ENCODE measurements at places on chromosomes 6 and 20.

DNA sequence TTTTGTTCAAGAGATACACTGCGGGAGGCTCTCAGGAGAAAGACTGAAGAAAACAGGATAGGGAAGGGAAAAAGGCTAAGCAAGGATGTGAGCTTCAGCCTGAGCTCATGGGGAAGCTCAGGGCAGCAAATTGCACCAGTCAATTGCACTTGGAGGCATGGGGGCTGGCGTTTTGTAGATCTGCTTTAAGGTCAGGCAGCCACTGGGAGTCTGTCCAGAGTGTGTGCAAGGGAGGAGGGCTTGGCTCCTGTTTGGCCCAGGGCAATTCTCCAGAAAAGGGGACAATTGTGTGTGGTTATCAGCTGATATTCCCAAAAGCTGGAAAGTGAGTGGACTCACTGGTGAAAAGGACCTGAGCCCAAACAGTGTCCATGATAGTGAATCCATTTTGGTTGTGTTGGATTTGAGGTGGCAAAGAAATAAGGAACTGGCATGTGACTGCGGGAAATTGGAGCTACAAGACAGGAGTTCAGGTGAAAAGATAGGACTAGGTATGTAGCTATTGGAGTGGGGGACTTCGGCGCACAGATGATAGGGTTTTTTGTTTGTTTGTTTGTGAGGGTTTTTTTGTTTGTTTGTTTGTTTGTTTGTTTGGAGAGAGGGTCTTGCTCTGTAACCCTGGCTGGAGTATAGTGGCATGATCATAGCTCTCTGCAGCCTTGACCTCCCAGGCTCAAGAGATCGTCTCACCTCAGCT is 22.3 kb upstream of the IER3 start:
- DNase-seq: no peak

DNA sequence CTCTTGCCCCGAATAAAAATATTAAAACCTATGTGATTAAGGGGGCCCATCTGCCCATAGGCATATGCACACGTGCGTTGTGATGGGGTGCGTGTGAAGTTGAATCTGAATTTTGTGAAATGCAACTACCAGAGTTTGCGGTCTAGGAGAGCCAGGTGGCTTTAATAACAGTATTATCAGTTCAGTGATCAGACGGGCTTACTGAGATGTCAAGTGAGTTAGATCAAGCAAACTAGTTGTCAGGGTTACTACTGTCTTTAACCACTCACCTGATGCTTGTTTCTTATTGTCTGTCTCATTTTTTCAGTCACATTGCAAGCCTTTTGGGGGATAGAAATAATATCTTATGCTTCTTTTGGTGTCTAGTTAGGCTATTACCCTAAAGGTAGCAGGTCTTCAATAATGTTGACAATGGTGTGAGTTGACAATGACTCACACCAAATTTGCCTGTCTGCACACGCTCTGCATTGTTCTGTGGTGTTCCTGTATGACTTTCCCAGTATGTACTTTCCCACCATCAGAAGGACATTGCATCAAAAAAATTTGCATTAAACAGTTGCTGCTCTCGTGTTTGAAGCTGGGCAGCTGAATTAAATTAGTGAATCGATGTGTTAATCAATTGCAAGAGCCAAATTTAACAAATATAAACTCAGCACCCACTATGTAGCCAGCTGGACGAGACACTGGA is 103.1 kb upstream of the NAA20 start:
- DNase-seq: no peak

GRCh38 chr6:166393535-166393823 is 10.7 kb upstream of the MPC1 start:
- DNase-seq: no peak

GRCh38 chr6:151763303-151763702 is 44.2 kb upstream of the ESR1 start:
- no peak for DNase-seq

DNA sequence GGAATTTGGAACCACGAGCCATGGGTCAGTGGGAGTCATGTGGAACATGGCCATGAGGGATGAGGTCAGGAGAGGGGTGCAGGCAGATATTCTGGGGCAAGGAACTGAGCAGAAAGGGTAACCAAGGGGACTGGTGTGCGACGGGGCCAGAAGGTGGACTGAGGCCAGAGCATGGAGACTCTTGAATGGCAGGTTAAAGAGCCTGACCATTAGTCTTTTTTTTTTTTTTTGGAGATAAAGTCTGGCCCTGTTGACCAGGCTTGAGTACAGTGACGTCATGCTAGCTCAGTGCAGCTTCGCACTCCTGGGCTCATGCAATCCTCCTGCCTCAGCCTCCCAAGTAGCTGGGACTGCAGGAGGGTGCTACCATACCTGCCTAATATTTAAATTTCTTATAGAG is 64.0 kb downstream of the RREB1 start:
- no peak for DNase-seq

GRCh38 chr6:98821756-98822405 is 12.5 kb upstream of the POU3F2 start:
- DNase-seq: no peak

DNA sequence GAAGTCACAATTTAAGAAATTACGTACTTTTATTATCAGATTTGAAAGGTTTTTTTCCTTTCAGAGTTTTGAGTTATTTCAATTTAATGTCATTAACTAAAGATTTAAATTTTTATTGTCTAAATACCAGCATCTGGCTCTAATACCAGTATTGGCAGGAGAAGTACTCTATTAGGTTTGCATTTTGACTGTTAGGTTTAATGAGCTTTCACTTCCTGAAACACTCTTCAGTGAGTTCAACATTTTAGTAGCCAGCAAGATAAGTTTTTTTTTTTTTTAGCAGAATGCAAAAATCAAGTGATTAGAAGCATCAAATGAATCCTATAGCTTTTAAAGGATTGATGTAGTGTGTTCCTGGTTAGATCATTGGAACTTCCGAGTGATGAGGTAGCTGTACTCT is 34.0 kb upstream of the SCGN start:
- DNase-seq: no peak

DNA sequence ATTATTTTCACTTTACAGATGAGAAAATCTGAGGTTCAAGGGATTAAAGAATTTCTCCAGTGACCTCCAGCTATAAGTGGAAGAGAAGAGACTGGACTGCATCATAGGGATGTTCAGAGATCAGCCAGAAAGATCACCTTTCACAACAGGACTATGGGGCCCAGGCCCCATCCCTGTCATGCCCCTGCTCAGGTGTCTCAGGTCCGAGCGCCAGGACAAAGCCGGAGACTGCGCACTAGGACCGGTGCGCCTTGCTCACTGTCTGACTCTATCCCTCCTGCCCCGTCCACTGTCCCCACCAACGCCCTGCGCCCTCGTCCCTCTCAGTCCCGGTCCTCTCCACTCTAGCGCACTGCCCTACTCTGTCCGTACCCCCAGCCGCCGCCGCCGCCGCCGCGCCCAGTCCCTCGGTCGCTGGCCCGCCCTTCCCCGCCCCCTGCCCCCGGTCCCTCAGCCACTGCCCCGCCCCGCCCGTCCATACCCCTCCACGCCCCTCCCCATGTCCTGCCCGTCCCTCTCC is 521 bp upstream of the RAD21L1 start:
- DNase-seq: no peak

- DNase-seq: no peak
Observed at GRCh38 chr6:35413911-35414310, 38.2 kb upstream of the FANCE start.

DNA sequence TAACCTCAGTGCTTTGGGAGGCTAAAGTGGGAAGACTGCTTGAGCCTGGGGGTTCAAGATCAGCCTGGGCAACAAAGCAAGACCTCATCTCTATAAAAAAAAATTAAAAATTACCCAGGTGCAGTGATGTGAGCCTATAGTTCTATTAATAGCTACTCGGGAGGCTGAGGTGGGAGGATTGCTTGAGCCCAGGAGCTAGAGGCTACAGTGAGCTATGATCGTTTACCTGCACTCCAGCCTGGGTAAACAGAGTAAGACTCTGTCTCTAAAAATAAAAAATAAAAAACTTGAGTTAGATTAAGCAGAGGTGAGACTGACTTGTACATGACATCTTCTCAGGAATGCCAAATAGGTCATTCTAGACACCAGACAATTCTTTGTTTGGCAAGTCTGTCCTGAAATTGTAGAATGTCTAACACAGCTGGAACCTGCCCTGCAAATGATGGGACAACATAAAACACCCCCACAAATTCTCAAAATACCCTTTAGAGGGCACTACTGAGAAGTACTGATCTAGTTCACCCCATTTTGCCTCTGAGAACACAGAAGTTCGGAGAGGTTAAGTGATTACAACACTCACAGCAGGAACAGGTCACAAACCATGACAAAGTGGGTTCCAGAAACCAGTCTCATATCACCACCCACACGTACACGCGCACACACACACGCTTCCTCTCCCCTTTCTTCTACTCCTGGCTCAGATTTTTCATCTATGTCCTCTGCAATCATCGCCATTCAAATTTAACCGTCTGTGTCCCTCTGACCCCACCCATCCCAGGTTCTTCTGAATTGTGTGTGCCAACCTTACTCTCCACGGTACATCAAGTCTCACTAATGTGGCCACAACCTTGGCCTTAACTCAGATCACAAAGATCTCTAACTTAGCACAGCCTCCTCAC is 38.3 kb downstream of the ARHGAP18 start:
- DNase-seq: peak; percentile 59

- no peak for DNase-seq
Observed at GRCh38 chr6:69202768-69203167, 567.7 kb downstream of the ADGRB3 start.

GRCh38 chr6:34520645-34521462 is 35.3 kb downstream of the SPDEF start:
- no peak for DNase-seq

DNA sequence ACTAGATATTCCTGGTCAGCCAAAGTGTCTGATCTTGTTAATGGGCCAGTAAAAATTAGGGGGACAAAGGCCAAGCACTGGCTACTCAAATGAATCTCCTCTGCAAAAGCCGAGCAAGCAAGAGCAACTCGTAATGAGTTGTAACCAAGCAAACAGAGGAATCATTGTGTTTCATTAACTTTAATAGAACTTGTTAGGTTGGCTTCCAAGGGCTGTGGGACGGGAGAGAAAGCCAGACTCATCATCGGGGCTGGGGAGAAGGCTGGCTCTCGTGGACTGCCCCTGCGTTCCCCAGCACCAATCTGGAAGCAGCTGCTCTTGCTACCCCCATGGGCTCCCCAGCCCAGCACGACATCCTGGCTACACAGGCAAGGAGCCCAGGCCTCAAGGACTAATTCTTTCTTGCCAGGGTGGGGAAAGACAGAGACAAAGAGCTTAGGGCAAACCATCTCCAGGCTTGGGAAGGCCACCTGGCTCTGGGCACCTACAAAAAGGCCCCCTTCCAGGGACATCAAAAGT is 10.5 kb upstream of the SCUBE3 start:
- no peak for DNase-seq

GRCh38 chr20:45366631-45367030 is 3.7 kb downstream of the SYS1 start:
- DNase-seq: no peak

- no peak for DNase-seq
Observed at GRCh38 chr20:42516692-42517091, 673.0 kb downstream of the PTPRT start.

GRCh38 chr20:33515569-33516216 is 25.8 kb downstream of the CBFA2T2 start:
- DNase-seq: no peak

GRCh38 chr6:170135821-170136471 is 154.9 kb downstream of the DLL1 start:
- peak; percentile 48 for DNase-seq

- no peak for DNase-seq
Observed at GRCh38 chr6:157119502-157120027, 203.8 kb downstream of the TMEM242 start.

- DNase-seq: no peak
Observed at GRCh38 chr6:131954775-131955107, 3.6 kb upstream of the CCN2 start.

DNA sequence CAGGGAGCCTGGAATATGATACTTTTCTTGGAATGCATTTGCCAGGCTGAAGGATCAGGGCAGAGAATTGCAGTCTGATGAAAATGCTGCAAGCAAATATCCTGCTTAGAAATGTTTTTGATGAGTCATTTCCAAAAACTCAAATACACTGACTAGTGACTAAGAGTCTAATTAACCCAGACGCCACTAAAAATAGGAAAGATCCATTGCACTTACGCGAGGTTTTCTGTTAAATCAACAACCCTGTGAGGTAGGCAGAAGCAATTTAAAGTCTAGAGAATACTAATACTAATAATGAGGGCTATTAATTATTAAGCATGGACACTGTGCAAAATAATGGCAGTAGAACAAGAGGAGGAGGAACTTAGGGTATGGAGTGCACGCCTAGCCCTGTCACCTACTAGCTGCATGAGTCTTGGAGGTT is 130.1 kb upstream of the DOK5 start:
- DNase-seq: no peak

DNA sequence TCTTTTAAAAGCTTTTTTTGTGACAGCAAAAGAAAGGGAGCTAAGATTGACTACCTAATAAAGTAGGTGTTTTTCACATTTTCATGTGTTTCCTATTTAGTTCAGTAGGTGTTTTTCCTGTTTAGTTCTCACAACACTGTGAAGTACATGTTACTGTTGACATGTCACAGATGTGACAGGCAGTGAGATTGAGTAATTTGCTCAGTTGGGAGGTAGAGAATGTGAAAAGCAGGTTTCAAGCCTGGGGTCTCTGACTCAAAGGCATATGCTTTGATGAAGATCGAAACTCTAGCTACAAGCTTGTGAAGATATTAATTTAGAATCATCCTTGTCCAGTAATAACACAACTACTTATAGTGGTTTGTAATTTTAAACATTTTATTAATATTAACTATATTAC is 43.1 kb downstream of the SLX4IP start:
- no peak for DNase-seq

- DNase-seq: peak; percentile 35
Observed at GRCh38 chr6:149211046-149211571, 106.4 kb upstream of the TAB2 start.

DNA sequence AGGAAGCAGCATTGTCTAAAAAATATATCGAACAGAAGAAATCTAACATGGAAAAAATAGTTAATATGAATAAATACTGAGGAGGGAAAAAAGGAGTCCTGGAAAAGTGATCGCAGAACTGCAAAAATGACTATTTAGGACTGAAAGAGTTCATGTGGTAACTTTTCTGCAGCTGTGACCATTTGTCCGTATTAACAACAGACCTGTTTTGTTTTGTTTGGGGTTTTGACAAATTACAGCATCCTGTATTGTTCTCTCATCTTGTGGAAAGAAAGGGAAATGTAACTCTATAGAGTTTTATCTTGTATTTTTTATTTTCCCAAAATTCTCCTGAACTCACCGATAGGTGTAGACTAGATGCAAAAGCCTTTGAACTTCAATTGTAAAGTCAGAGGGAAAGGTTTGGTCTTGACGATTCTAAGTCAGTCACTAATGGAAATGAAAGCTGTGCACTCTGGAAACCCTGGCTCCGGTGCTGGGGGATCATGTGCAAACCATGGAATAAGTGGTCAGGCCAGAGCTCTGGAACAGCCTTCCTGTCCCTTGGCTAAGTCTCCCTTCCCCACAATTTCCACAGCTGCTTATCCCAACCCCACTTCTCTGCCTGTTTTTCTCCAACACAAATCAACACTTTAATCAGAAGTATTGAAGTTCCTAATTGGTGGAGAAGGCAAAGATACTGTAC is 51.2 kb upstream of the MARCKS start:
- no peak for DNase-seq
